Thoracic aorta (tissue), 2 donors: ENCODE measurements at places on chromosomes 5 and 9.

DNA sequence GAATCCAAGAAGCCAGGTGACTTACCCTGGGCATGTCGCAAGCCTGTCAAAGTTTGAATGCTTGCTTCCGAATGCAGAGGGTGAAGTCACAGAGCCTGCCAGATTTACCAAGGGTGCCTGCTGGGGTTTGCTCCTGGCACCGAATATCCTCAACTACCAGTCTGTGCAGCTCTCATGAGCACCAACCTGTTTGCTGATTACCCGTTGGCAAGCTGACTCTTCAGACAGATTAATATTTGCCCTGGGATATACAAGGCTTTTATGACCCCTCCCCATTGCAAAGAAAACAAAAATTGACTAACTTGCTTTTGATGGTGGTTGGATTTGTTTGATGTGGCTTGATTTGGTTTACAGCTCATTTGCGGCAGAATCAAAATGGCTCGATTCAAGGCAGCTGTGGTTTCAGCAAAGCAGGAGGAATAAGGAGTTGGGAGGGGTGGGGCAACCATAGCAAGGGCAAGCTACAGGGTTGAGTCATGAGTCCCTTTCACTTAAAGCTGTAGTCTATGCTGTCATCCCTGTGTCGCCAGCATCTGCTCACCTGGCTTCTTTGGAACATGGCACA is 82.3 kb upstream of the AGXT2 start:
- no peak for DNase-seq

GRCh38 chr5:132013711-132014110 is 2.3 kb upstream of the ACSL6 start:
- no peak for DNase-seq

- DNase-seq: no peak
Measured at GRCh38 chr5:76471406-76471805, 68.3 kb downstream of the IQGAP2 start.

DNA sequence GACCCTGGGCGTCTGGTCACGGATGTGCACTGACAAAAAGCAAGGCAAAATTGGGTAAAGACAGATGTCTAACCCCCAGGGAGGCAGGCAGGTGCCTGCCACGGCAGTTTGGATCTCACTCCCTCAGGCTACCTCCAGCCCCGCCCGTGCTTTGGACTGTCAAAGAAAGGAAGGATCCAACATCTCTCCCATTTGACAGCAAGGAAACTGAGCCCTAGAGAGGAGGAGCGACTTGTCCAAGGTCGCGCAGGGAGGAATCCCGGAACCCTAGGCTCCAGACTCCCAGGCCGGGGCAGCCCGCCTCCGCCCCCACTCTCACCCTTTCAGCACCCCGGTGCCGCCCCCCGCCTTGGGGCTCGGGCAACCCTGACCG is 376 bp downstream of the GOLGA1 start:
- no peak for DNase-seq

DNA sequence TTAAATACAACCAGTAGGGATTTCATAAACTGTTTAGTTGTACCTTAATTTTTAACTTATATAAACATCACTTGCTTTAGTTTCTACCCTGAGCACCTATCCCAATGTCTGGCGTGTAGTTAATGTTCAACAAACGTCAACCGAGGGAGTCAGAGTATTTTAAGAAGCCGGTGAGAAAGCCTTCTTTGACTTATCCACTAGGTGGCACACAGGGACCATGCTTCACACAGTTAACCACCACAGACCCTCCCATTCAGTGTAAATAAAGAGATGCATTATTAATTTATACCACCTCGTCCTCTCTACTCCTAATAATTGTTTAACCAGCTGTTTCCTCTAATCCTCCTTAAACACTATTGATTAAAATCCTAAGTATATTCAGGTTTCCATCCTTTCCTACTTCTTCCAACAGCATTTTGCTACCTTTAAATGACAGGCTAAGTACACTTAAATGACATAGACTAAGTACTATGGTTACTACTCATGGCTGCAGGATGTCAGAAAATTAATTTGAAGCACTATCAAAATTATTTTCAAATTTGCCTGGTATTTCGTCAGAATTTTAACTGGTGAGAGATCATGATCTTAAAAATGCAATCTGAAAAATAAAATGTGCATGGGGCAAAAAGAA is 2.3 kb downstream of the HAPLN1 start:
- DNase-seq: no peak

DNA sequence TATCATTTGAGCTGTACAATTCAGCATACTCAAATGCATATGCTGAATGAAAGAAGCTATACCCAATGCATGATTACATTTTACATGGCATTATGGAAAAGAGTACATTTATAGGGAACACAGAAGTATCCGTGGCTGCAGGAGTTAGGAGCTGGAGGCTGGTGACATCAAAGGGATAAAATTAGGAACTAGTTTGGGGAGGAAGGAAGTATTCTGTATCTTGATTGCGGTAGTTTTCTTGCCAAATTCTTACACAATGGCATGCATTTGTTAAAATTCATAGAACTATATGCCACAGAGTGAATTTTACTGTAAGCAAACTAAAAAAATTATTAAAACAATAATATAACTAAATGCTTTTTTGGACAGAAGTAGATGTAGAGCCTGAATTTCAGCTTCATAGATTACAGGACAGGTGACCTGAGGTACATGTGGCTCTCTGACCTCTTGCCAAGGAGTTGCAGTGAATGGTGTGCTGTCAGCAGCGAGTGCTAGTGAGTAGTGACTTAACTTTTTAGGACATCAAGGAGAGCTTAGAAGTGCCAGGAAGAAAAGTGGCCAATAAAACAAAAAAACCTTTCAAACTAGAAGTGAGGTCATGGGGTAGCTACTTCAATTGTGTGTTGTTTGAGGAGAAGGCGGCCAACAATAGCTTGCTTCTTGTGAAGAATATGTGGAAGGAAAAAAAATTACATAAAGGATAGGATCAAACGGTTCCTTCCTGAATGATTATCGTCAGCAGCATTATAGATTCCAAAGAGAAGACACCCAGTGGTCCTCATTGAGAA is 514.9 kb upstream of the CLINT1 start:
- no peak for DNase-seq

GRCh38 chr5:1793301-1793740 is 6.3 kb downstream of the MRPL36 start:
- no peak for DNase-seq

DNA sequence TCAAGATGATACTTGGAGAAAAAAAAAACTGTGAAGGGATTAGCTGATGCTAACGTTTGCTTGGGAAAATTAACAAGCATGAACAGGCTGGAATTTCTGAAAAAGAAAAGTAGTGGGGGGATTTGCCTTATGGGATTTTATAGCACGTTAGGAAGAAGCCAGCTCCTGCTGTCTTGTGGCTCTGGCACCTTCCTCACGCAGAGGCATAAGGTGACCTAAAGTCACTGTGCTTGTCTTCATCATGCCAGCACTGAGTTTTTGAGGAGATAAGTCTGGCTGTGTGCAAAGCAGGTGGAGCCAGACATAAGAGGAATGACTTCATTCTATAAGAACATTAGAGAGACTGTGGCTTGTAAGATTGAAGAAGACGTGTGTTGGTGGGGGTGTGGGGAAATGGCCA is 94.4 kb upstream of the MAP1B start:
- DNase-seq: no peak

GRCh38 chr9:4678679-4679267 is 596 bp upstream of the CDC37L1 start:
- no peak for DNase-seq

GRCh38 chr5:156913719-156914370 is 49.2 kb downstream of the TIMD4 start:
- DNase-seq: no peak

DNA sequence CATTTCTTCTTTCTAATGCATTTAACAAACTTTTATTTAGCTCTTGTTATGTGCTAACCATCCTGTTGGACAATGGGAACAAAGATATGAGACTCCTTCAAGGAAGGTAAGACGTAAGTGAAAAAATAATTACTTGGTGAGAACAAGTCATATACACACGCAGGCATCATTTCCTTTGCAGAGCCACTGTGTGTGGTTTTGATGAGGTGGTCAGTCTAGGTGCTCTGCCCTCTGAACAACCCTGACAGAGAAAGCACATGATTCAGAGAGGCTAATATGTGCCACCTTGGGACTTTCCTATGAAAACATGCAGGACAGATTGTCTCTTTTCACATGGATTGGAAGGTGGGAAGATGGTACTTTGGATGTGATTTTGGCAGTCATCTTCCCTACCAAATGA is 1162.5 kb upstream of the DMAC1 start:
- DNase-seq: no peak

DNA sequence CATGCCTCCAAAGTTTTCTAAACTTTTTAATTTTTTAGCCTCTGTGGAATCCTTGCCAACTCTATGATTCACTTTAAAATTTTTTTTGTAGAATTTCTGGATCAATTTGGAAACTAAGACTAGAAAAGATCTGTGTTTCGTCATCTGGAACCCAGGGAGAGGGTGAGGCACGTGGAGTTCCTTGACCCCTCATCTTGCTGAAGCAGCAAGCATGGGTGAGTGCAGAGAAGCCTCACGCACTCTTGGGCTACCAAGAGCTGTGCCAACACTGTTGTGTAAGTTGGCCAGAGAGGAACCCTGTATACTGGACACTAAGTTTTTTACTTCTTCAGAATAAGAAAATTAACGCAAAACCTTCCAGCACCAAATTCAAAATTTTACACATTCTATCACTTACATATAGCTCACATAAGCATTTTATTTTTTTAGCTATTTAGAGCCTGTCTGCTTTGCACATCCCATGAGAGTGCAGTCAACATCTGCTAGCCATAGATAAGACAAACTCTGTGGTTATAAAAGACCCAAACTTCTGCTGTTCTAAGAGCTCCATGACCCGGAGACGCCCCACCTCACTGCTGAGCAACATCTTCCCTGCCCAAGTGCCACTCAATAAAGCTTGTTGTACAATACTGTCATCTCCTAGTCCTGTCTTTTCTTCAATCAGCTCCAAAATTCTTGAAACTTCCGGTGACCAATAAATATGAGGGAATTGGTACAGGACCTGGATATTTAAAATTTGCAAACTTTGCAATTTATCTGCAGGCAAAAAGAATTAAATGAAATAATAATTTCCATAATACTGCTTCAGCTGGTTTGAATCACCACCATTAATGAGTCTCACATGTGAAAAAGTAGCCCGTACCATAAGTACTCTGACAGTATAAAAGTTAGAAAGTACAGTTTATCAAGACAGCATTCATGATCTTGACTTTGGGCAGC is 69.7 kb upstream of the ADCY2 start:
- no peak for DNase-seq

DNA sequence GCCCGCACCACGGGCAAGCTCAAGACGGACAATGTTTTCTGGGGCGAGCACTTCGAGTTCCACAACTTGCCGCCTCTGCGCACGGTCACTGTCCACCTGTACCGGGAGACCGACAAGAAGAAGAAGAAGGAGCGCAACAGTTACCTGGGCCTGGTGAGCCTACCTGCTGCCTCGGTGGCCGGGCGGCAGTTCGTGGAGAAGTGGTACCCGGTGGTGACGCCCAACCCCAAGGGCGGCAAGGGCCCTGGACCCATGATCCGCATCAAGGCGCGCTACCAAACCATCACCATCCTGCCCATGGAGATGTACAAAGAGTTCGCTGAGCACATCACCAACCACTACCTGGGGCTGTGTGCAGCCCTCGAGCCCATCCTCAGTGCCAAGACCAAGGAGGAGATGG is 108.6 kb downstream of the DAB2IP start:
- no peak for DNase-seq

GRCh38 chr5:1162751-1163150 is 38.6 kb upstream of the SLC6A19 start:
- no peak for DNase-seq

DNA sequence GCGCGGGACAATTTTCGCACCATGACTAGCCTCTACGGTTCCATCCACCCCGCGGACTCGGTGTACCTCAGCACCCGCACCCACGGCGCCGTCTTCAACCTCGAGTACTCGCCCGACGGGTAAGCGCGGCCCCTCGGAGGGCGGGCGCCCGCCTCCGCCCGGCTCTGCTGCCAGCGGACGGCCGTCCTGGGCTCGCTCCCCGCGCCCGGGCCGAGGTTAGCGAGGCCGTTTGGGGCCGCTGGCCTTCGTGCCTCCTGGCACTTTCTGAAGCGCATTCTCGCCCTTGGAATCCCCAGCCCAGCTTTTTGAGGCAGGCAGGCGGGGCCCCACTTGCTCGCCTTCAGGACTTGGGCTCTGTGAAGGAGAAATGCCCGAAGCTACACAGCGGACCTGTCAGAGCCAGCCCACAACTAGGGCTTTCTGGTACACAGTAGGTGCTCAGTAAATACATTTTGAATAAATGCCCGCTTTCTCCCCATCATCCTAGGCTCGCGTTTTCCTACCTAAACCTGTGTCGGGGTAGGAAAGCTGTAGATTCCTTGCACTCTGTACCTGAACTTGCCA is 772 bp downstream of the DCAF10 start:
- DNase-seq: peak; percentile 9

- DNase-seq: no peak
Measured at GRCh38 chr5:89200899-89201298, 317.9 kb upstream of the MEF2C start.

GRCh38 chr9:85914108-85914507 is 26.8 kb upstream of the NAA35 start:
- no peak for DNase-seq

DNA sequence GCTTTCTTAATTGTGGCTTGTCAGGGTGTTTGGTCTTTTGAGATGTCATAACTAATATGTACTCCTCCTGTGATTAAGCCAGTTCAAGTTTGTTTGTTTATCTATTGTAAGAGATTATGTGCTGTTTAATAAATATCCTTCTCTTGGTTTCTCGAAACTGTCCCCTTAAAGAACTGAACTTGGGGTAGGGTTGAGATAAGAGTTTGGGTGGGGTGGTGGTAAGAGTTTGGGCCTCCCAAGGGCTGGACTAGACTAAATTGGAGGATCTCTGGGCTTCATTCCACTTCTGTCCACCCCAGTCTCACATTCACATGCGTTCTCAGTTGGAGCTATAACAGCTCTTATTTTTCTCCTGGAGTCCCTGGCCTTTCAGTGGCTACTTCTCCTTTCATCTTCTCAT is 38.2 kb downstream of the AQP7 start:
- no peak for DNase-seq

DNA sequence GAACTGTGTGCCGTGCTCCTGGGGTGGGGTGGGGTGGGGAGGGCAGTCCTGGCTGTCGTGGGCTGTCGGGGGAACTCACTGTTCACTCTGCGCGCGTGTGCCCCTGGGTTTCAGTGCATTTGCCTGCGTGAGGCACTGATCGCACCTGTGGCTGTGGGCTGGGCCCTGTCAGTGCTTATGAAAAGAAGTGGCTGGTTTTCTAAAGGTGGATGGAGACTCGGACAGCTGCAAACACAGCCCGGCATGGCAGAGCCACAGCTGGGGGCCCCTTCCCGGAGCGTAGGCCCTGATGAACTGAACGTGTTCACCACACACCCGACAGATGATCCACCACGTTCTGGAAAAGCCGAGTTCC is 42.7 kb downstream of the NKD2 start:
- DNase-seq: no peak

GRCh38 chr5:154802050-154802449 is 46.9 kb downstream of the LARP1 start:
- DNase-seq: no peak
